GM03348 (cell line): ENCODE measurements at places on chromosomes 11 and 22.

- DNase-seq = no peak
Measured at GRCh38 chr11:70544067-70544773, 145.9 kb downstream of the CTTN start.

DNA sequence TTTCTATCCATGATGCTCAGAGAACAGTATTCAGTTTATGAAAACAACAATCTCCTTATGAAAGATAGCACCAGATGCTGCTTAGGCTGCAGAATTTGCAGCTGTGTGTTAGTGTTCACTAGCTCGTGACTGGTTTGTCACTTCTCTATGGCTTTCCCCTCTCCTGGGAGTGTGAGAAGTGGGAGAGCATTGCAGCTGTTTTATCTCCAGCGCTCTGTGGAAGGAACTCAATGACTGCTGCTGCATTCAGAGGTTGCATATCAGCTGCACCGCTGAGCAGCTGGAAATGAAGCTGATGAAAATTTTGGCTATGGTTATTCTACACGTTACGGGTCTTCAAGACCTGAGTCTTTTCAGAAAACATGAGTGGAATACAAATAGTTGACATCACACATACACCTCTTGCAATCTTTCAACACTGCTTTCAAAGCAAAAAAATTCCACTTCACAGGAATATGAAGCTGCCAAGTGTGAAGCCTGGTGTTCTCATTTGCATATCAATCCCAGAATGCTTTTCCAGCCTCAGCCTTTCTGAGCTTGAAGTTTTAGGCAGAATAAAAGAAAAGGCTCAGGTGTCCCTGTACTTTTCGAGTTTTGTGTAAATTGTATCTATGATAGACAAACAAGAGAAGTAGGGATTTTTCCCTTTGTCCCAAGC is 149.3 kb upstream of the DDI1 start:
- no peak for DNase-seq

- no peak for DNase-seq
Measured at GRCh38 chr22:30491381-30491780, 14.1 kb downstream of the SEC14L4 start.

GRCh38 chr22:43720716-43721115 is 91.4 kb downstream of the EFCAB6 start:
- no peak for DNase-seq

- no peak for DNase-seq
Measured at GRCh38 chr11:134691985-134692384, 279.9 kb upstream of the B3GAT1 start.

DNA sequence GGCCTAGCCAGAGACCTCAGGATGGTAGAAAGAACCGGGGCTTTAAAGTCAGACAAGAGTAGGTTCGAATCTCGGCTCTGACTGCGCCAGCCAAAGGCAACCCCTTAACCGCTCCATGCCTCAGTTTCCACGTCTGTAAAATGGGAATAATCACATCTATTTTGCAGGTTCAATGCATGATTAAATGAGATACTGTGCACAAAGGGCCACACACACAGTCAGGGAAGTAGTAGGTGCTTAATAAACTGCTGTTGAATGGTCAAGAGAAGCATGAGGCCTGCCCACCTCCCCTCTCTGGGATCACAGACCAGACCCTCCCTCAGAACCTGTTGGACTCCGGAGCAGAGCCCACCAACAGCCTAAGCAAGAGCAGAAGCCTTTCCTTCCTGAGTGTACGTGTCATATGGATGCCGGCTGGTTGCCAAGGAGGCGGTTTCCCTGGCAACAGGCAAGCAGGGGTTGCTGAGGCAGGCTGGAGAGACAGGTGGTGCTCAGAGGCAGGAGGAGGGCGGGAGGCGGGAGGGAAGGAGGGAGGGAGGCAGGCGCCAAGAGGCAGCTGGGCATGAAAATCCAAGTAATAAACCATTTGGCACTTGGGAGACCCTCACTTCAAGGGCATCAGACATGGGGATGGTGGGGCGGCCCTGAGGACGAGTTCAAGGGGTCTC is 43.9 kb downstream of the NFAM1 start:
- DNase-seq = no peak
